ENCODE measurements at places on chromosomes 1 and 21. TPM values are rescaled to one million over a fixed set of nuclear protein-coding genes. Genes with fewer than 3 reads are reported as not detected.

The NBPF10 gene
- 0.55 TPM for total RNA-seq

The SIK1 gene
- 2.0 TPM for total RNA-seq

The MAP7D1 gene
- total RNA-seq = 117 TPM

The AMY2A gene
- total RNA-seq = not detected

The SMIM1 gene
- 20.1 TPM for total RNA-seq

The SYT6 gene
- total RNA-seq = not detected

The KRTAP20-1 gene
- not detected for total RNA-seq

The LHX8 gene
- total RNA-seq = not detected

The TEX38 gene
- total RNA-seq = not detected

The ATAD3C gene
- 0.14 TPM for total RNA-seq

The RBM11 gene
- total RNA-seq = 0.62 TPM

The PGLYRP3 gene
- not detected for total RNA-seq

The IL19 gene
- not detected for total RNA-seq

The PCAT6 gene
- not detected for total RNA-seq

The GRHL3 gene
- 2.6 TPM for total RNA-seq

The FAM167B gene
- not detected for total RNA-seq

The DIO1 gene
- not detected for total RNA-seq

The DNASE2B gene
- total RNA-seq = not detected

The C1orf226 gene
- 2.4 TPM for total RNA-seq

The VWA5B1 gene
- not detected for total RNA-seq

The UTS2 gene
- total RNA-seq = not detected

The DRAXIN gene
- total RNA-seq = 1.4 TPM

The GTF2B gene
- total RNA-seq = 50.9 TPM

The FBXO2 gene
- total RNA-seq = 175 TPM

The CGN gene
- total RNA-seq = 18.6 TPM

The KRTAP11-1 gene
- total RNA-seq = not detected

The ARHGAP30 gene
- total RNA-seq = not detected

The PLXNA2 gene
- total RNA-seq = 0.92 TPM

The VANGL2 gene
- total RNA-seq = 3.0 TPM

The KCND3 gene
- not detected for total RNA-seq

The KIAA0319L gene
- total RNA-seq = 31.1 TPM

The KDF1 gene
- not detected for total RNA-seq

The PM20D1 gene
- not detected for total RNA-seq

The MROH7 gene
- total RNA-seq = not detected

The CA6 gene
- not detected for total RNA-seq

The NTNG1 gene
- 16.3 TPM for total RNA-seq

The MRPL9 gene
- total RNA-seq = 173 TPM

The SLC2A5 gene
- 0.64 TPM for total RNA-seq

The TCP10L gene
- 0.74 TPM for total RNA-seq

The MYOG gene
- total RNA-seq = not detected
